ENCODE measurements at places on chromosomes 2 and 18.

DNA sequence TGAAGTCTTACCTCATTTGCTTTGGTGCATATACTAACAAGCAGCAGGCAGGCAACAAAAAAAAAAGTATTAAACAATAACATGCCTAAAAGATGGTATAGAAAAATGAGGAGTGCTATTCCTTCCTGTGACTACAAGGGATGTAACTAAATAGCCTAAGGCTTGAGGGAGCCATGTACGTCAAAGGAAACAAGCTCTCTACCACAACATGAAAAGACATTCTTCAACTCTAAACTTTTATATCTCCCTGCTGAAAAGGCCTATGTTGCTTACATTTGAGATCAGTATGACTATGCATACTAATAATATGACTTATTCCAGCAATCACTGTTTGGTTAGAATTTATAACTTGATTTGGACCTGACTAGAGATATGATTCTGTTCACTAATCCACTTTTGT lies 347.9 kb downstream of the ADCYAP1 start:
- DNase-seq = no peak

DNA sequence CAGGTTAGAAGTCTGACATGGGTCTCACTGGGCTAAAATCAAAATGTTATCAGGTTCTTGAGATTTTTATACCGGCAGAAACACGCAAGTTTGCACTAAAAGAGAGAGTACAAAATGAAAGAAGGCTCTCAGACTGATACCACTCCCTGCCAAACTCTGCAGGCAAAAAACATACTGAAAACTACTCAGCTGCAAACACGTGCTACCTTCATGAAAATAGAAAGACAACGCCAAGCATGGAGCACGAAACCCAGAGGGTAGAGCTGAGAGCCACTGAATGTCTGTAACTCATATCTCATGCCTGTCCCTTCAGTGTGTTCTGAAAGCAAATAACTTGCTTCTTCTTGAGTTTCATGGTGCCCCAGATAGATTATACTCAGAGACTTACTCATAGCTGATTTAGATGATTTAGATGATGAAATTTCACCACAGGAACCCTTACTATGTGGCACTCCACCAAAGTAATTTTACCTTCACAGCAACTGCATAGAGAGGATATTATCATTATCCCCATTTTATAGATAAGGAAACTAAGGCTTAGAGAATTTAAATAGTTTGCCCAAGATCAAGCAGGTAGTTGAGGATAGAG lies 313.0 kb upstream of the SLC39A10 start:
- no peak for DNase-seq

- DNase-seq = no peak
Measured at GRCh38 chr2:99933894-99934650, 208.3 kb downstream of the AFF3 start.

DNA sequence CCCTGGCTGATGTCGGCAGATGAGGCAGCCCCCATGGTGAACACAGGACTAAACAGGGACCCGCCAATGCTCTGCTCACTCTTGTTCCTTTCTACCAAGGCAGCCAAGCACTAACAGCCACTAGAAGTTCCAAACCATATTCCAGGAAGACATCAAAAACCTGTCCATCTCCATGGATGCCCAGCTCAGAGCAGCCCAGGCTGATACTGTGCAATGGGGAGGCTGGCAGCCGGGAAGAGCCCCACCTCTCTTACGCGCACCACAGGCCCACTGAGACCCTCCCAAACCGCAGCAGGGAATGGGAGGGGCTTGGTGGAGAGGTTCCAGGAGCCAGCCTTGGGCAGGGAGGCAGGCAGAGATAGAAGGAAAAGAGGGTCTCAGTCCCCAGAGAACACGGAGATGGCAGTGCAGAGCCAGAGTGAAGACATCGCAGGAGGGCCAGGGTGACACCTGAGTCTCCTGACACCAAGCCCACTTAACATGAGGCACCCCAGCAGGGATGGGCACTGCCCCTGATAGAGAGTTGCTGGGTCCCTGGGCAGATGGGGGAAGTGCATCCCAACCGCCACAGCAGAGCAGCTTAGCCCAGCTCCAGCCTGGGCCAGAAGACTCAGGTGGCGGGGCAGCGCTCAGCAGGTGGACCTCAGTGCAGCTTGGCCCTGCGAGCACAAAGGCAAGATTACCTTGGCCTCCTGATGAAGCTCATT lies 3.4 kb downstream of the HS6ST1 start:
- DNase-seq = no peak

- no peak for DNase-seq
Measured at GRCh38 chr2:111940333-111941196, 42.2 kb downstream of the MERTK start.

DNA sequence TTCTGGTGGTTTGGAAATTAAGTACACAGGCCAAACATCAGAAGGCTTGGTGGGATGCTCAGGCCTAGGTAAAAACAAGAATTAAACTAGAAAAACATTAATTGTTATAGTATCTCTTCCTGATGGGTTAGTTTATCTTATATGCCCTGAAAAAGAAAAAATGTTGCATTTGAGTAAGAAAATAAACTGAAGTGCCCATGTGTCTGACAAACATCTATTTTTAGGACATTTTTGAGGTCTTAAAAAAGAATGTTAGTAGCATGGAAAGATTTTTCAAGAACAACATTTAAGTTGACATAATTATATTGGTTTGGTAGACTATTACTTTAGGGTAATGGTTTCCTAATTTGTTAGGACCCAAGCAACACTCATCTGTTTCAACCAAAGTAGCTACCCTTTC lies 140.1 kb upstream of the RND3 start:
- DNase-seq = no peak

- DNase-seq = no peak
Measured at GRCh38 chr2:133490411-133490980, 77.8 kb downstream of the NCKAP5 start.

DNA sequence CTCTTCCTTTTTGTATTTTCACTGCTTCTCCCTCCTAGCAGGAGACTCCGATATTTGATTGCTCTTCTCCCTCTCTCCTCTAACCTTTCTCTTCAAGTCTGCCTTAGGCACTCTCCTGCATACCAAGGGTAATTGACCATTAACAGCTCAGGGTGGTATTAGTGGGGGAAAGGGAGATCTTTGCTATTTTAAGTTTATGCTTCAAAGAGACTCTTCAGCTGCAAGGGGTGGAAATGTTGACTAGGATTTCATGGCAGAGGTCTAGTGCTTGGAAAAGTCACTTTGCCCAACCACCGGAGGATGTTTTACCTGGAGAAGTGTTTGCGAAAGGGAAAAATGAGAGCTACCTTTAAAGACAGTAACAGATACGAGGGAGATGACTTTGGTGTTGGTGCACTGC lies 453.7 kb downstream of the SLC4A3 start:
- DNase-seq = no peak

DNA sequence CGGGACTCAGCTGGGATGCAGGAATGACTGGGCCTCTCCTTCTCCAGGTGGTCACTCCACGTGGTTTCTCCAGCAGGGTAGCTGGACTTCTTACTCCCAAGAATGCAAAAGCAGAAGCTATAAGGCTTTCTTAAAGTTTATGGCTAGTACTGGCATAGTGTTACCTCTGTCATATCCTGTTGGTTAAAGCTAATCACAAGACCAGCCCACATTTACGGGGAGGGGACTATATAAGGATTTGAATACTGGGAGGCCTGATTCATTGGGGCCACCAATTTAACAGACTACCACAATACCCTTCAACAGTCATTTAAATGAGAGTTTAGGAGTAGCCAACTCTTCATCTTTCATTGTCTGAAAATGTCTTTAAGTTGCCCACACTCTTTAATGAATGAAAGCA lies 94.4 kb upstream of the TSPYL6 start:
- DNase-seq = no peak

DNA sequence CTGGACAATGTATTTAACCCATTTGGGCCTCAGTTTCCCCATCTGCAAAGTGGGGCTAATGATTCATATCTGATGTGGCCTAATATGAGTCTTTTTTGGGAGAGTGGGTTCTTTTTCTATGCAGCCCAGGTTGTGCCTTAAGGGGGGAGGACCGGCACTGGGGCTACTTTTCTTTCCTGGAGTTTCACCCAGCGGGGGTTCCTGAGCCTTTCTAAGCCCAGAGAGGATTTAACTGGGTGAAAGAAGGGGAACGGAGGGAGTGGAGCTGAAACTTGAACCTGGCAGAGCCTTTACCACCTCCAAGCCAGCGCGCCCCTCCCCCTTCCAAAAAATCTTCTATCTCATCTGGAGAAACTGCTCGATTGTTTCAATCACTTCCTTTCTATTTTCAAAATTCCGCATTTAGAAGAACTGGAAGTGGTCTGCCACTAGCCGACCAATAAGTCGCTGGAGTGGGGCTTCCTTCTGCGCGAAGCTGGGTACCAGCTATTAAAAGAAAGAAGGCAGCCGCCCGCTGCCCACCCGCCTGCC lies 205.0 kb upstream of the SMAD2 start:
- no peak for DNase-seq

GRCh38 chr2:237205043-237205541 lies 119.4 kb downstream of the COPS8 start:
- DNase-seq = no peak

GRCh38 chr2:168915441-168916330 lies 14.6 kb downstream of the G6PC2 start:
- no peak for DNase-seq

DNA sequence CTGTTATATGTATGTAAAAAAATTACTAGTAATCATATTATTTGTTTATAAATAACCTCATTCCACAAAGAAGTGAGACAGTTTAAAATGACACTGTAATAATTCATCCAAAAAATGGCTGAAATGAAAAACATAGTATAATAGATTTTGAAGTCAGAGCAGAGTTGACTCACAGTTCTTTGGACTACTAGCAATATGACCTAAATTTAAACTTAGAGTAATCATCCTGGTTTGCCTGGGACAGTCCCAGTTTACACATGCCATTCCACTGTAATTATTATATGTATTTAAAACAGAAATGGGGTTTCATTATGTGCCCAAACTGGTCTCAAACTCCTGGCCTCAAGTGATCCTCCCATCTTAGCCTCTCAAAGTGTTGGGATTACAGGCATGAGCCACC lies 48.3 kb downstream of the CCDC88A start:
- DNase-seq = no peak

GRCh38 chr2:200469708-200470211 lies 40.1 kb downstream of the KCTD18 start:
- DNase-seq = no peak

DNA sequence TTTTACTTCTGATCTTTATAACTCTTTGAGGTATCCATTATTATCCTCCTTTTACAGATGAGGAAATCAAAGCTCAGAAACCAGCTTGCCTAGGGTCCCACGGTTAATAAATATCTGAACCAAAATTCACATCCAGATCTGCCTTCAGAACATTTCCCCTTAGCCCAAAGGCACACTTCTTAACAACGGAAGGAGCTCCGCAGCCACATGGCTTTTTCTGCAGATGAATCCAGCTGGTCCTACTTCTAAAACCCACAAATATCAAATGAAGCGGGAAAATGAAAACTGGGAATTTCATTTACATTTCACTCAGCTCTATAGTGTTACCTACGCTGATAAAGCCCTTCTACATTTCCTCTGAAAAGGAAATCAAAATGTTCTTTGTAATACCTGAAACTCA lies 357.0 kb upstream of the ID2 start:
- no peak for DNase-seq

DNA sequence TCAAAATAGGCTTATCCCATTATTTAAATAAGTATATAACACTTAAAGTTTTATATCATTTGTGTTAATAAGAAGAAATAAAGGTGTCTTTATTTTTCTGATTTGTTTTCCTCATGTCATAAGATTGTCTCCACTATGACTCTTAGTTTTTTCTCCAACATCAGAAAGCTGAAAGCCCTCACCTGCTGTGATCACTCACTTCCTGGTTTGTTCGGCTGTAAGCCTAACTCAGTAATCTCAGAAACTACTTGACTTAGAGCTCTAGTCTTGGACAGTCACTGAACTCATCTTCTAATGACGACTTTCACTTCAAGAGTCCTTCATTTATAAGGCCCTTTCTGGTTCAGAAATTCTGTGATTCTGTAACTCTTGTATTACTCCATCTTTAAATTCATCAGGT lies 311.0 kb downstream of the ZEB2 start:
- no peak for DNase-seq

DNA sequence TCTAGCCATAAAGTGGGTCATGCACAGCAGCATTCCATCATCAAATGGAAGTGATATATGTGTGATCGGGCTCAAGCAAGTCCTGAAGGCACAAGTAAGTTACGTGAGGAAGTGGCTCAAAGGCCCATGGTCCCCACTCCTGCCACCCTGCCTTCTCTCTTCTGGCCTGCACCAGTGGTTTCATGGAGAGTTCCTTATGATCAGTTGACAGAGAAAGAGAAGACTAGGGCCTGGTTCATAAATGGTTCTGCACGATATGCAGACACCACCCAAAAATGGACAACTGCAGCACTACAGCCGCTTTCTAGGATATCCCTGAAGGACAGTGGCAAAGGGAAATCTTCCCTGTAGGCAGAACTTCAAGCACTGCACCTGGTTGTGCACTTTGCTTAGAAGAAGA lies 412.6 kb upstream of the SMIM21 start:
- DNase-seq = no peak

- no peak for DNase-seq
Measured at GRCh38 chr2:126657148-126657635, 1.2 kb downstream of the GYPC start.

DNA sequence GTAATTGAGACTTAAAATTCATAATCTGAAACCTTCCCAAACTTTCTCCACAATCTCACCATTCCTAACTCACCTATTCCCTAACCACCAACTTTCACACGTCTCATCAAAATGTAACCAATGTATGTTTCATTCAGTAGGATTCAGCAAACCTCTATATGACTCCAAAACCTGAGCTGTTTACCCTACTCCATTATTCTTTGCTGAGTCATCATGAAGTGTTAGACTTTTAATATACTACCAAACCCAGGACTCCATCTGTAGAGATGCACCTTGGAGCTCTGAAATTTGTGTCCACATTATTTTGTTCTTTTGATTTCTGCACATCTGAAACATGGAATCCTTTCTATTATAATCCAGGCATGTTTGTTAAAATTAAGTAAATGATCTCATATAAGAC lies 727.0 kb upstream of the PIK3C3 start:
- DNase-seq = no peak

GRCh38 chr2:67848551-67849285 lies 214.1 kb downstream of the C1D start:
- no peak for DNase-seq

DNA sequence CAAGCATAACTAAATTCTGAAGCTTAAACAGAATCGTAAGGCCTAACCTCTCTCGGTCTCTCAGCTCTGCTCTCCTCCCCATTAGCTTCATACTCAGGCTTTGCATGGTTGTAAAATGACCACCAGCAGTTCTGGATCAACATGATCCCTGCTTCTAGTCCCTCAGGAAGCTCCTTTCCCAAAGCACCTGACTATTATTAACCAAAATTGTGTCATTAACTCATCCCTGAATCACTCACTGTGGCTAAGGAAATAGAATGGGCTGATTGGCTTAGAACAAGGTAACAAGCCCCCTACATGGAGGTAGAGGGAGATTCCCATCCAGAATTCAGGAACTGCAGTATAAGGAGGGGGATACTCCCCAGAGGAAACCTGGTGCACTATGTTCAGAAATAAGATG lies 448.3 kb downstream of the ARHGAP15 start:
- DNase-seq = no peak

DNA sequence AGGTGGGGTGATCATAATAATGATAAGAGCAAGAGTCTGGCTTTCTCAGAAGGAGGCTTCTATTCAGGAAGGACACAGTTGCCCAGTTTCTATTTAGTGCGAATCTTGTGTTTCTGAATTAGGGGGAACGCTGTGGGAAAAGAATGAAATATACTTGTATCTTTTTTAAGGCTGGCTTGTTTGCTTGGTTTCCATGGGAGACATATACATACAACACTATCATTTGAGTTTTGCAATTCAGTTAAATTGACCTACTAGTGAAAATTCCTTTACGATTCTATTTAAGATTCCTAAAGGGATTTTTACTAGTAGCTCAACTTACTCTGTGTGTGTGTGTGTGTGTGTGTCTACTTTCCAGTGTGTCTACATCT lies 24.7 kb upstream of the ANKRD62 start:
- no peak for DNase-seq
